ENCODE measurements at places on chromosomes 12 and 14.

- DNase-seq, result no peak
These were observed 96.0 kb downstream of the TGFB3 start for GRCh38 chr14:75885829-75886228.

DNA sequence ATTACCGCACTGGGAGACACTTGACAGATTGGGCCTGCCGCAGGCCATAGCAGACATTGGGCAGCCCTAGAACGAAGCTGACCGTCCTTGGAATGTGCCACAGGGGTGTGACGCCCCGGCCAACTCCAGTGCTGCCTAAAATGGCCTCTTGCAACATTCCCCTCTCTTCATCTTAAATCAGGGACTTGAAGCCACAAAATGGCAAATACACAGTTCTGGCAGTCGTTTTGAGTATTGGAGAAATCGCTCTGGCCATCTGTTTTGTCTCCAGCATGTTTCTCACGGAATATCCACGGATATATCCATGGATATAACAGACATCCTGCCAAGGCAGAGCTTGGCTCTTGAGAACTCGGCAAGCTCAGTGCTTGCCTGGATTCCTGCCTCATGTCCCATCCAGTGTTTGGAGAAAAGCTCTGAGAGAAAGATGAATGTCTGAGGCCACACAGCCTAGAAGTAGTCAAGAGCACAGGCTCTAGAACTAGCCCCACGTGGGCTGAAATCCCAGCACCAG lies 158.4 kb downstream of the CHST11 start:
- DNase-seq, result no peak

GRCh38 chr12:40615590-40615989 lies 76.6 kb upstream of the CNTN1 start:
- DNase-seq, result no peak

- no peak for DNase-seq
These were observed 172.3 kb upstream of the PTPRQ start for GRCh38 chr12:80271780-80272179.

GRCh38 chr14:49461529-49462401 lies 124.4 kb downstream of the RPS29 start:
- DNase-seq, result peak; percentile 74

DNA sequence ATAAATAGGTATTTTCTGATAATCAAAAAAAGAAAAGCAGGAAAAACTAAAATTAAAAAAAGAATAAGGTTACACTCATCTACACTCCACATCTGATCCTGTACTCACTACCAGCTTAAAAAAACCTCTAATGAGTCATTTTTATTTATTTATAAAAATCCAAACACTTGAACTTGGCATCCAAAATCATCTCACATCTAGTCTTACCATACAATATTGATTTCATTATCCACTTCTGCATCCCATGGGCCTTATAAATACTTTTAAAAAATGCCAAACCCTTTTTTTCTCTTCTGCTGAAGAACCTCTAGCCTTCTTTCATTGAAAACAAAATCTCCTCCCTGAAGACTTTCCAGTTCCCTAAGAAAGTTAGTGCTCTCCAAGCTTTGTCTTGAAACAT lies 109.7 kb downstream of the TMTC3 start:
- no peak for DNase-seq

GRCh38 chr14:81480741-81481140 lies 52.9 kb downstream of the SEL1L start:
- DNase-seq, result no peak

DNA sequence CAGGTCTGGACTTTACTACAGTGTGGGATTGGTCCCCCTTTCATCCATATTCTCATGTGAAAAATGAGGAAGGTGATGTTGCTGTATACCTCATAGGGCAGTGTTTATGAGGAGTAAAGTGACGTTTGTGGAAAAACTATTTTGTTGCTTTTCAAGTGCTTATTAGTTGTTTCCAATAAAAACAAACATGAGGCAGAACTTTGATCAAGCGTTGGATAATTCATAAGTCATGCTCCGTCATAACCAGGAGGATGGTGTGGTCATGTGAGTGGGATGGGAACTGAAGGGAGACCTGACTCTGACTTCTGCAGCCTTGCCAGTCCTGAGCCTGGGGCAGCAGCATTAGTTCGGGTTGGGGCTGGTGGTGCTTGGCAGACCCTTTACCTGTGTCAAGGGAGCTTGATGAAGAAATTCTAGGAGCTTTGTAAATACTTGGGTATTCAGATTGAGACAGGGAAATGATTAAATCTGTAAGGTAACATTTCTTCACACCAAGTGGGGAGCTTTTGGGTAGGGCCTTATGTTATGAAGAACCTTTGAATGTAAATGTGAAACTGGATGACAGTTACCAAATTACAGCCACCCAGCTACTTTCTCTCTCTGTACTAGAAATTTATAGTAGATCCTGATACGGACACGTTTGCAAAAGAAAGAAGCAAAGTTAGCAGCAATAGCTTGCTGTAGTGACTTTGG lies 462.4 kb upstream of the RGS6 start:
- no peak for DNase-seq

- peak; percentile 49 for DNase-seq
These were observed 8.5 kb upstream of the PRKAB1 start for GRCh38 chr12:119659289-119659897.

- DNase-seq, result no peak
These were observed 8.8 kb downstream of the WASHC3 start for GRCh38 chr12:102053062-102053349.

DNA sequence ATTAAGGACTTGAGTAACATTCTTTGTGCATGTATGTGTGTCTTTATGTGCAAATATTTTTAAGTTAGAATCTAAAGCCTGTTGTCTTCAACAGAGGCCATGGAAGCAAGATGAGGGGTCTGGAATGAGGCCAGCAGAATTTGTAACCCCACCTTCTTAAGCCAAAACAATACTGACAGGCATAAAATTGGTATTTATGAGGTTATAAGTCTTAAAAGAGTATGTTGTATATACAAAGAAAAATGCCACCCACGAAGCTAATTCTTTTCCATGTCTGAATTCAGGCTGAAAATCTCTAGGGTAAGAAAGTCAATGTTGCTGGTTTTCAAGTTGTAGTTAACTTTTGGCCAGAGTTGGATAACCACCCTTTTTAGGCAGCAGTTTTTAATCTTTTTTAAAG lies 86.2 kb upstream of the TMTC1 start:
- no peak for DNase-seq

- DNase-seq, result no peak
These were observed 299.6 kb downstream of the PCNX1 start for GRCh38 chr14:71206766-71207371.

DNA sequence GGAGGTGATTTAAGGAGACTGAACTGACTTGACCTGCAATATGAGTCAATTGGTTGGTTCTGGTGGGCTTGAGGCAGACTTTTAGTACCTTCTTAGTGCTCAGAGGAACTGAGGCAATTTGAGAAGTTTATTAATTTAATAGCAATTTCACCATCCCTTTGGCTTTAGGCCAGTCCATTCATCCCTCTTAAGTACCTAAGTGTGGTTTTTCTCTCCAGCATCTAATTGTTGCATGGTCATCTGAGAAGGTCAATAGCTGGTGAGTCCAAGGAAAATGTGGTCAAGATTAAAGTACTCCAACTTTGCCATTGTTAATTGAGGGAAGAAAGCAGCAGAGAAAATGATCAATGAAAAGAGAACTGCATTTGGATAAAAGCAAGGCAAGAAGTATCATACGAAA lies 115.4 kb upstream of the DYRK2 start:
- DNase-seq, result no peak

GRCh38 chr12:131008913-131009270 lies 55.2 kb downstream of the ADGRD1 start:
- DNase-seq, result no peak

DNA sequence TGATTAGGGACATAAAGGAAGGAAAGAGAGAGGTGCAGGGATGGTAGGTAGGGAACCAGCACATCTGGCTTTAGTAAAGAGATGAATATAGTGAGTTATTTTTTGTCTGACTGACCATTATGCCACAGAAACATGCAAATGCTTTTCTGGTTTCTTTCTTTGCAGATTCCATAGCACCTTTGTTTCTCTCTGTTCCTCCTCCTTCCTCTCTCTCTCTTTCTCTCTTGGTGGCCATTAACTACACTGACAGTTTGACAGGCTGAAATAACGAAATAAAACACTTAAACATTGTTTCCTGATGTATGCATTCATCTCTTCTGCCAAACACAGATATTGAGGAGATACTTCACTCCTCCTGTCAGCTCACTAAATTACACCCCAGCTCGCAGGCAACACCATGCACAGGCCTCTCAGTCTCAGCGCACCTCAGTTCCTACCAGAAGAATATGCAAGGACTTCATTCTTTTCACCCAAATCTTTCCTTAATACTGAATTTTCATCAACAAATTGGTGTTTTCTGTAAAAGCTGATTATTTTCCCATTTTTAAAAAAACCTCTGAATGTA lies 406.9 kb upstream of the SOX5 start:
- DNase-seq, result no peak

DNA sequence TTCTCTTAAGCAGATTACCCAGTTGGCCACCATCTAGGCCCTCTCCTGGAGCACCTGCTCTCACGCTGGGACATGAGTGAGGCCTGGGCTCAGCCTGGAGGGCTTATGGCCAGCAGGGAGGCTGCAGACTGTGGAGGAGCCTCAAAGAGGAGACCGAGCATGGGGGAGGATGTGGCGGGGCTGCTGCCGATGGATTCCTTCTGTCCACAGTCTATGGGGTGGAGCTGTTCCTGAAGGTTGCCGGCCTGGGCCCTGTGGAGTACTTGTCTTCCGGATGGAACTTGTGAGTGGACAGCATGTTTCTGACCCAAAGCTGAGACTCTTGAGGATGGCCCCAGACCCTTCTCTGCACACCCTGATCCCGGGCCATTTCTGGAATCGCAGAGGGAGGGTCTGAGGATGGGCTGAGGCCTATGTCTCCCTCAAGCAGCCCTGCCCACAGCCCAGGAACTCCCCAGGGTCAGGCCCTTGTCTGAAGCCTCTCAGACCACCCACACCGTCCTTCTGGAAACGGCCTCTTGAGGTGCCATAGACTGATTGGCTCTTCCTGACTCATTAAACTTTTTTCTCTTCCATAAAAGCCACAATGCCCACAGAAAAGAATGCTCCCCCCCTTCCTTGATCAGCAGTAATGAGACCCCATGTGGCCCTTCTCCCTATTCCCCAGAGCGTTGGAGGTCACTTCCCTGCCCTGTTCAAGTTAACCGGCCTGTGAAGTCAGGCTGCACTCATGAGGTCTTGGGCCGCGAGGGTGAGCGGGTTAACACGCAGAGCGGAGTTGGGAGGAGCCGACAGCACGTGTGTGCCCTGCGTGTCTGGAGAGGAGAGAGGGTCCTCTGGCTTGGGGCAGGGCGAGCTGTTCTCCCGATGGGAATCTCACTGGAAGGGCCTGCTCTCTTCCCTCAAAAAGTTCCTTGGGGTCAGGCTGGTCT lies 49.0 kb downstream of the SLC8B1 start:
- no peak for DNase-seq

- DNase-seq, result no peak
These were observed 67.2 kb downstream of the TMEM30B start for GRCh38 chr14:61213920-61214319.

GRCh38 chr14:42200957-42201356 lies 594.3 kb downstream of the LRFN5 start:
- no peak for DNase-seq

DNA sequence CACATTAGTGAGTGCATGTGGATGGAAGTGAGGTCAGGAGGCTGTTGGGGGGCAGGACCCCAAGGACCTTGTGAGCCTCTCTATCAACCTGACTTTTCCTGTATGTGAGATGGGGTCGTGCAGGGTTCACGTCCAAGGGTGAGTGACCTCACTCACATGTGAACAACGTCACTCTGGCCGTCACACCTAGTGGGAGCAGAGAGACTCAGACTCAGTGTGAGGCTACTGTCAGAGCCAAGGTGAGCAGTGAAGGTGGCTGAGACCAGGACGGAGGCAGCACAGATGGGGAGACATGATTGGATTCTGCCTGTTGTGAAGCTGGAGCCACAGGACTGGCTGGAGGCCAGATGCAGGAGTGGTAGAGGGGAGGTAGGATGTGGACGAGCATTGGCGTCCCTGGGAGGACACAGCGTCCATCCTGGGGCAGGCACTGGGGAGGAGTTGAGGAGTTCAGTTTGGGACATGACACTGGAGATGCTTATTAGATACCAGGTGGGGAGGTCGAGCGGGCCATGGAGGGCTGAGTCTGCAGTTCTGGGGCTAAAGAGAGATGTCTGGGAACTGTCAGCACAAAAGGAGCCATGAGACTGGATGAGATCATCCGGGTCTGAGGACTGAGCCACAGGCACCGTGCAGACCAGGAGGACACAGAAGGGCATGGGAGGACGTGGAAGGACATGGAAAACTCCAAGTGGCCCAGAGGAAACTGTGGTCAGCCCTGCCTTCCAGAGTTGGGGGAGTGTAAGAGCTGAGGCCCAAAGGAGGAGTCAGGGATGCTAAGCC lies 92.8 kb downstream of the LGMN start:
- no peak for DNase-seq

DNA sequence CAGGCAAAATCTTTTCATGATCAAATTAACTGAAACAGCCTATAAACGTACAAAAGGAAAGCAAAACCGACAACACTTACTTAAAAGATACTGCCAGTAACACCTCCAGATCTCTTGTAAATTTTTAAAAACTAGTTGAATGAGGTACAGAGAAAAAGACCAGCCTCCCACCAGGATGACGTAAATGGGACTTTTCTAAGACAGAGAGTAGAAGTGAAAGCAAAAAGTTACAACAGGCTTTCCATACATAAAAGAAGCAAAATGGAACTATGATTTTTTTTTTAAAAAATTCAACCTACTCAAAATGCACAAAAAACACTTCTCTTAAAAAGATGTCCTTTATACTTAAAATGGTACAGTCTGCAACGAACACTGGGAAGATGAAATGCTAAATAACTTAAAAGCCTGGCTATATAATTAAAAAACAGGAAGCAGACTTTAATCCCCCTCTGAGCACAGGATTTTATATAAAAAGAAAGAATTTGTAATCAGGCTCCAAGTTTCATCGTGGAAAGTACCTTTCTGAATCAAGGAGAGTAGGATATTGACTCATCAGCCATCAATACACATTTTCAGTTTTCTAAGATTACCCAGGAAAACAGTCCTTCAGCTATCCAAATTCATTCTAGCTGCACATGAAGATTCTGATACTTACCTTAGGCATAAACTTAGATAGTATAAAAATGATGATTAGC lies 14.2 kb upstream of the MYO1A start:
- DNase-seq, result no peak
